ENCODE measurements at places on chromosomes 2 and 18.

GRCh38 chr2:195700480-195700879 is 43.5 kb downstream of the SLC39A10 start:
- DNase-seq: no peak

GRCh38 chr18:12944709-12945108 is 3.1 kb upstream of the SEH1L start:
- DNase-seq: no peak

DNA sequence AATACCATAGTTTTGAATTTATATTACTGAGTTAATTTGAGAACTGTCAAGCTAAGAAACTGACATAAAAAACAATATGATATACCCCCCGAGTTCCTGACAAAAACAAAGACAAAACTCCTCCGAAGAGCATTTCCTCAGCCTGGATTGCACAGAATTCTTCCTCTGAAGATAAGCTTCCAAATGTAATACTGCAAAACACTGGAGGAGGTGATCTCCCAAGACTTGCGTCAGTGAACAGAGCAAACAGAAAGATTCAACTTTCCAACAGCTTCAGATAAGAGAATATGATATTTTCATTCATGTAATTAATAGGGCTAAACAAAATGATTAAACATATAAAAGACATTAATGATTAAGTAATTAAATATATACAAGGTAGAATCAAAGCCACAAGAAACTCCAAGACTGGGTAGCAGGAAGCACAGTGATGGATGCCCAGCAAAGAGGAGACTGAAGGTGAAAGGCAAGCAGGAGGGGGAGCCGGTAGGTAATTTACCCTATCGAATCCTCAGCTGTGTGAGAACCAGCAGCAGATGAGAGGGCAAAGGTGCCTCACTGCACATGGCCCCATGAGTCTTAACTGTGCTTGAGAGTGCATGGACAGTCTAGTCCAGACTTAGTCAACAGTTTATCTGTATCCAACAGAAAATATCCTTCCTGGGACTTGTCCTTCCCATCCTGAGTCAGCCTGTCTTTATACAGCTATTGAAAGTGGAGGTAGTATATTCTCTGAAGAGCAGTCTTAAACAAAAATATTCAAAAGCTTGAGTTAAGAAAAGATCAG is 18.3 kb upstream of the SERPINB3 start:
- no peak for DNase-seq

DNA sequence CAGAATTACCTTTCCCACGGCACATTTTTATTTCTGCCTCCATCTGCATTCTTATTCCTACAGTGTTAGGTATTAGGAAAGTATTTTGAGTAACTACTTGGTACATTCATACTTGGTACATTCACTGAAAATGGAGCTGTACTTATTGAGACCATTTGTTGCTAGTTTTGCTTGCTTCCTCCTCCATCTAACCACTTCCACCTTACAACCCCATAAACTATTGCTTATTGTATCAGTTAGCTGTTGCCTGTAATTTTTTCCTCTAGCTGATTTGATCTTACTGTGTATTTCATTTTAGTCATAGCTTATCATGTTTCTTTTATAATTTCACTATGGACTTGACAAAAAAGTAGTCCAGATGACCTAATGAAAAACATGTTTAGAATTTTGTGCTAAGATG is 50.7 kb downstream of the AFTPH start:
- DNase-seq: no peak

GRCh38 chr2:121944072-121944831 is 188.8 kb downstream of the TSN start:
- DNase-seq: no peak

DNA sequence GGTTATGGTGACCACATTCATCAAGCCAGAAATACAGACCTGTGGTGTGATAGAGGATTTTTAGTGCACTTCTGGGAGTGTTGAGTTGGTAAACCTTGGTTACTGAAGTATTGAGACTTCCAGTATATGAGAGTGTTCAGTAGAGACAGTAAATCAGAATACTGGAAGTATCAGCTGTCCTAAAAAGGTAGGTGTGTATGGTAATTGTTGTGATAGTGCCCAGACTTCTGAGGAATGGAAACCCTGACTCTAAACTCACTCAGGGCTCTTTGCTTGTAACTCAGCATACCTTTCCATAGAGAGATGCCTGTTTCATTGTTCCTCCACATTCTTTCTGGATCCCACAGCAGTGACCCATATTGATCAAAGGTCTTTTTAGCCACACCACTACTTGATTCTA is 217.1 kb downstream of the SETBP1 start:
- no peak for DNase-seq

DNA sequence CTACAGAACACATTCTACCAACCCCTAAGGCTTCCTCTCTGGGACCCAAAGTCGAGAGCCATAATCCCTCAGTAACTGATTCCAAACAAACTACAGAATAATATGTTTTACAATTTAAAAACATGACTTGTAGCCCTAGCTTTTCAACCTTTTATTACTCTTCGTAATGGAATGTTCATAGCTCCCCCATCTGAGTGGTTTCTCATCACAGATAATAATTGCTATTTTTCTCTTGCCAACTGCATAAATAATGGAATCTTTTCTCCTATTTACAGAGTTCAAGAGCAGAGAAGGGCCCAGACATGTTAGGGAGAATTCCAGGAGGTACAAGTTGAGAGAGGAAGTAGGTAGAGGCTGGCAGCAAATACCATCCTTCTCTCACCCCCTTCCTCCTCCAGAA is 59.9 kb upstream of the CERS6 start:
- no peak for DNase-seq

DNA sequence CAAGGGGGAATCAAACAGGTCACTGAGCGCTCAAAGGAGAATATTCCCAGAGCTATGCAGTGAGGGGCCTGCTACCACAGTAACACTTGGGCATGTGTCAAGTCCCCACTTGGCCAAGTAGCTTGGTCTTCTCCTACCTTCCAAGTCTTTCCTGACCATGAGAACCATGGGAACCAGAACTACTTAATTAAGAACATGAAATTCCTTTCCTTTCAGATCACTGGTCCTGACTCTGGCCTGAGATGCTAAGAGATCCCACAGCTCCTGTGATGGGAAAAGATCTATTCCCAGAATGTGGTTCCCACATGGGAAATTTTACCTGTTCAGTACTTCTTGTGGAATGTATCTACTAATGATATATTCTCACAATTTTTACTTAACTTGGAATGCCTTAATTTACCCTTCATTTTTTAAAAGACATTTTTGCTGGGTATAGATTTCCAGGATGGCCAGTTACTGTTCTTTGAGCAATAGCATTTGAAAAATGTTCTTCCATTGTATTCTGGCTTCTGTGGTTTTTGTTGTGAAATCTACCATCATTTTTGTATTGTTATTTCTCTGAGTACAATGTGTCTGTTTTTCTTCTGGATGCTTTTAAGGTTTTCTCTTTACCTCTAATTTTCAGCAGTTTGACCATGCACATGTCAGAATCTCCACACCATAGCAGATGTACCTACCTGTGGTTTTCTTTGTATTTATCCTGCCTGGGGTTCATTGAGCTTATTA is 37.9 kb downstream of the KCNIP3 start:
- DNase-seq: no peak

GRCh38 chr2:186422226-186422625 is 63.8 kb upstream of the ZC3H15 start:
- no peak for DNase-seq

Data from stimulated activated CD4-positive, alpha-beta T cell treated with anti-CD3 and anti-CD28 coated beads, Interleukin-12 subunit alpha, Interleukin-12 subunit beta, amount 100 ng/mL, for 48 hours (primary cell).